ENCODE measurements at places on chromosomes 12 and 14.

DNA sequence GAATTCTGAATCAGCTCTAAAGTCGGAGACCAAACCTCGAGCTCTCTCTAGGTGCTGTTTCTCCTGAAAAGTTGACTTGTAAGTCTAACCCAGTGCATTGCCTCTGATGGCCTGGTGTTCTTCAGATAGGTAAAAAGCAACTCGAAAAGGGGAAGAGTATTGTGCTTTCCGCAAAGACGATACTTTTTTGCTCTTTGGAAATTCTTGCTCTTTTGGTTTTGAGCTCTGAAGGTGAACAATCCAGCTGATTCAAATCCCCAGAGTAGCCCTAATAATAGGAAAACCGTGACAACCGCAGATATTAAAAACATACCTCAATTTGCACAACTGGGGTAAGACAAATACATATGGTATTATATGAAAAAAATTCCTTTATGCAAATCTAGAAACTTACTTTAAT lies 447.4 kb downstream of the RAD51B start:
- DNase-seq = no peak

DNA sequence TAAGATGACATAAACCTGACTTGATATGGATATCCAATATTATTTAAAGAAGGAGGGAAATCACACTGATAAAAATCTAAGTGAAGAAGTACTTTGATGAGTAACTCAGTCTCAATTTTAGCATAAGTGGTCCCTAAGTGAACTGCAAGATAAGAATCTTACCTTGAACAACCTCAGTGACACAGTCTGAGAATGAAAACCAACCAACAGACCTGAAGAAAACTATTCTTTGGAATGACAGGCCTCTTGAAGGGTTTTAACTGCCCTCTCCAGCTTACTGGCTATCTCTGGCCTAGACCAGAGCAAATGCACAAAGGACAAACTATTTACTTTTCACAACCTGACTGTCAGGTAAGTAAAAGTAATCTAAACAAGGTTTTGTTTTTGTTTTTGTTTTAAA lies 44.7 kb downstream of the CPM start:
- DNase-seq = no peak

DNA sequence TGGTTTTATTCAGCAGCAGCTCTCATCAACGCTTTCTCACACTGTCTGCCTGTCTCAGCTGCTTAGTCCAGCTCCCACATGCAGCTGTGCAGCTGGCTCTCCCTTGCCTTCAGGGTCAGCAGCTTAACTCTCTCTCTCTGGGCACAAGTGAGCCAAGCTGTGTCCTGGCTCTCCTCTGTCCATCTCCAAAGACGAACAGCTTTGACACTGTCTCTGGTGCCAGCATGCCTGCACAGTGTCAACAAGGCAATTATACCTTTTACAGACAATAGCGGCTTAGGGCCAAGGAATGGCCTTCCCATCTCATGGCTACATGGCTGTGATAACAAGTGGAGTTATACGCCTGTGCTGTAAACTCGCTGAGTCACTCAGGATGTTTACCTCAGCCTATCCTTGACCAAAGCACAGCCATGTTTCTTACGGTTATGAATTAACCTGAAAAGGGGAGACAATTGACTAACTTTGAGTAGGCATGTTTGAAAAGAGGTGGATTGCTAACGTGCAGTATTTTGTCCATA lies 38.4 kb upstream of the MANSC4 start:
- no peak for DNase-seq

GRCh38 chr14:89252887-89253532 lies 164.0 kb downstream of the FOXN3 start:
- no peak for DNase-seq

DNA sequence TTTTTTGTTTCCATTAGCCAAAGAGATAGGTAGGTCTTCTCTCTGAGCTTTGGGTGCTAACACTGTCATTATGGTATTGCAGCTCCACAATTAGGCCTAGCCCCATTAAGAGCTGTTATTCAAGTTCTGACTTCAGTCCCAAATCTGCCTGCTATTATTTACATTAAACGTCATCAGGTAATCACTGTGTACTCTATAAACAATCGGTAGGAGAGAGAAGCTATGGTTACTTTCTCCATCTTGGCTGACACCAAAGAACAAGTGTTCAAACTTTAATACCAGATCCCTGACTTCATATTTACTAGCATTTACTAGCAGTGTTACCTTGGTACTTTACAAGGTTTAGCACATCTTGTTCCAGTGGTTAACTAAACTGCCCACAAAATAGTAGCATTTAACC lies 305.1 kb upstream of the GARIN2 start:
- DNase-seq = no peak

GRCh38 chr12:113299619-113300237 lies 35.2 kb downstream of the SLC8B1 start:
- peak; percentile 65 for DNase-seq

GRCh38 chr14:54383835-54384234 lies 13.0 kb upstream of the CDKN3 start:
- DNase-seq = no peak

- no peak for DNase-seq
Measured at GRCh38 chr12:29725587-29726320, 58.0 kb downstream of the TMTC1 start.

DNA sequence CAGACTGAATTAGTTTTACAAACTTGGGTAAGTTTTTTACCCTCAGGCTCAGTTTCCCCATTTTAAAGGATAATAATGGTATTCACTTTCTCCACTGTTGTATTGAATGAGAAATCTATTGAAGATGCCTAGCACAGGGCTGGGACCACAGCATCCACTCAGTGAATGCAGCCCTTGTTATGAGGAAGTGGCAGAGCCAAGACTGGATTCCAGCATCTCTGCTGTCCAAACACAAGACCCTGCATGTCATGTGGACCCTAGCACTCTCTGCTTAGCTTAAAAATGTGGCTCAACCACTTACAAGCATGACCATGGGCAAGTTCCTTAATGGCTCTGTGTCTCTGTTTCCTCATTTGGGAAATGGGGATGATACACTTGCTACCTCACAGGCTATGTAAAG lies 24.1 kb upstream of the TRIM9 start:
- no peak for DNase-seq

GRCh38 chr12:26434299-26435068 lies 239.1 kb downstream of the SSPN start:
- DNase-seq = peak; percentile 15

DNA sequence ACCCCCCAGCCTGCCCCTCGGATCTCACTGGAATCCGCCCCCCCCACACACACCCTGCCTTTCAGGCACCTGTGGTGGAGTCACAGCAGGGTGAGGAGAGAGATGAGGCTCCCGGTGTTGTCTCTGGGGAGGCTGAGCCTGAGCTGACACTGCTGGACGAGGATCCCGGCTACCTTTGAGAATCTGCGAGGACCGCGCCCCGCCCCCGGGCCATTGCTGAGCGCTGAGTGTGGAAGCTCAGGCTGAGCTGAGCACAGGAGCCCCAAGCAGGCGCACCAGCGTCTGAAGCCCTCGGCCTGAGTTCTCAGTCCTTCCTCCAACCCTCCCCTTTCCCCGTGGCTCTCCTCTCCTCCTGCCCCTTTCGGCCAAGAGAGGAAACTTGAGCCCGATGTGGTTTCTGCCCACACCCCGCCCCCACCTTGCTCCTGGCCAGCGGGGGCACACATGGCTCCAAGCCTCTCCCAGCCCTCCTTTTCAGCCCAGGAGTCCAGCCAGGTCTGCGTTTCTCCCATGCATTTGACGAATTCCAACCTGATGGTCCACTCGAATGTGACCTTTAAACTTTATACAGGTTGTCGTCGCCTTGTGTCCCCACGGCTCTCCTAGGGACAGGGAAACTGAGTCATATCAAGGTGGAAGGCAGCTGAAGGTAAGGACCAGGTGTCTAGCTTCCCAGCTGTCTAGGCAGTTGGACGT lies at the start of gene NFE2:
TSS of gene NFE2 (minus strand) at position 284 of the 696 bp plus-strand sequence. CDS start 5,767 bp downstream, outside the sequence.
- peak; percentile 61 for DNase-seq

DNA sequence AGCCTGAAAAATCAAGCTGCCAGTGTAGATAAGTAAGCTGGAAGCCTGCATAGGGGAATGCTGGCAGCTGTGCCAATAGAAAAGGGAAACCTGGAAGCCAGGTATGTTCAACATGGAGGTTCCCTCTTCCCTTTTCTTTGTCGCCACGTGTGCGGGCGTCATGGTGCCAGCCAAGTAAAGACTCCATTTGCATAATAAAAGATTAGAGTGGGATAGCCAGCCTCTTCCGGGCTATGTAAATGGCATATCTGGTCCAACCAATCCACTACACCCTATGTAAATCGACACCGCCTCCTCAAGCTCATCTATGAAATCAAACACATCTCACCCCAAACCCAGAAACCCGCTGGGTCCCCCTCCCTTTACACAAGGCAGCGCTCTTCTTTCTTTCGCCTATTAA lies 5.6 kb upstream of the ADGRD1 start:
- DNase-seq = no peak

GRCh38 chr12:20154052-20154451 lies 214.3 kb upstream of the PDE3A start:
- no peak for DNase-seq

- DNase-seq = no peak
Measured at GRCh38 chr12:28026701-28027100, 54.2 kb upstream of the PTHLH start.

- DNase-seq = no peak
Measured at GRCh38 chr14:100769035-100769939, 42.6 kb downstream of the DLK1 start.

DNA sequence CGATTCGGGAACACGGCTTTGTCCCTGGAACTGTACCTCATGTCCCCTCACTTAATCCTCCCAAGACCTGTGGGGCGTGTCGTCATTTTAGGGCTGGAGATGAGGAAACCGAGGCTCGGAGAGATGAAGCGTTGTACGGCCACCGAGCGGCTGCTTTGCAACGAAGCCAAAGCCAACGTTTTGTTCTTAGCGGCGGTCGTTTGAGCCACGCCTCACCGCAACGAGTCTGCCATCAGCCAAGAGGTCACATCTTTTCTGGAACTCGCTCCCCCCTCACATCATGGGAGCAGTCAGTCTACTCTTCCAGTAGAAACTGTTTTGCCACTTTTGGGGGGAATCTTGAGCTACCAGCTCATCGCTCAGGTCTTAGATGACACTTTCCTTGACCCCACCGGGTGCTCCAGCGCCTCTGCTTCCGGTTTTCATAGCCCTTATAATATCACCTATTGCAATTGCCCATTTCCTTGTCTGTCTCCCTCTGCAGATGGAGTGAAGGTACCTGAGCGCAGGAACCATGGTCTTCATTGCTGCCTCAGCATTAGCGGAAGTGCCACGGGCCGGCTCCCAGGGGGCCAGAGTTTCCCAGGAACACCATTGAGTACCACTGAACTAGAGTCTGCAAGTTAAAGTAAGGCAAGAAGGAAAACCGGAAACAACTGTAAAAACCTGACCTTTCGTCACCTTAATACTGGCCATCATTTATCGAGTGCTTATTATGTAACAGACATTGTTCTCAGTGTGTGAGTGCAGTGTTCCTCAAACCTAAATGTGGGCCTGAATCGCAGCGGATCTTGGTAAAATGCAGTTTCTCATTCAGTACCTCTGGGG lies 19.6 kb downstream of the NINJ2 start:
- no peak for DNase-seq

DNA sequence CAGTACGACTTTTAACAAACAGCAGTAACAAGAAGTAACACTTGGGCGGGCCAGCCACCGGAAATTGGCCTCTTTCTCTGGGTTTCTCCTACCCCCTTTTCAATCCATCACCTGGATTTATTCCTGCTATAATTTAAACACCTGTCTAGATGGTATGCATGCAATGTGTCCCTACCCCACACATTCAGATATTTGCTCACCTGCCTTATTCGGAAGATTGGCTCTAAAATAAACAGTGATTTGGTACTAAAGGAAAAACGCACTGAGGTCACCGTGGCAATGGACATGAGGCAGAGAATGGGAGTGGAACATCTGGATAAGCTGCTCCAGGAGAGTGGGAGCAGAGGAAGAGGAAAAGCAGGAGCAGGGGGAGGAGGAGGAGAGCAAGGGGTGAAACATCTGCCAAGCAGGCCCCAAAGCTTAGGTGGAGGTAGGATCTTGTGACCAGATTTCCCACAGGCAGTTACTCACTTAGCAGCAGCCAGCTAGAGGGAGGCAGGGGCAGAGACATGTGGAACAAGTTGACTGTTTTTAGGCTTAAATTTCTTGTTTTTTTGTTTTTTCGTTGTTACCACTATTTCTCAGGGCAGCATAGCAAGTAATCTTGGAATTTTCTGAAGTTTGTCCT lies 150.9 kb downstream of the TTLL5 start:
- DNase-seq = no peak

GRCh38 chr12:128978067-128978466 lies 124.8 kb downstream of the GLT1D1 start:
- no peak for DNase-seq

- no peak for DNase-seq
Measured at GRCh38 chr12:123151457-123152454, 866 bp upstream of the PITPNM2 start.

GRCh38 chr14:104424406-104425072 lies 155.0 kb upstream of the C14orf180 start:
- no peak for DNase-seq

- DNase-seq = no peak
Measured at GRCh38 chr12:42790761-42791151, 201.2 kb upstream of the PRICKLE1 start.

GRCh38 chr12:24078318-24078765 lies 128.9 kb upstream of the SOX5 start:
- no peak for DNase-seq

DNA sequence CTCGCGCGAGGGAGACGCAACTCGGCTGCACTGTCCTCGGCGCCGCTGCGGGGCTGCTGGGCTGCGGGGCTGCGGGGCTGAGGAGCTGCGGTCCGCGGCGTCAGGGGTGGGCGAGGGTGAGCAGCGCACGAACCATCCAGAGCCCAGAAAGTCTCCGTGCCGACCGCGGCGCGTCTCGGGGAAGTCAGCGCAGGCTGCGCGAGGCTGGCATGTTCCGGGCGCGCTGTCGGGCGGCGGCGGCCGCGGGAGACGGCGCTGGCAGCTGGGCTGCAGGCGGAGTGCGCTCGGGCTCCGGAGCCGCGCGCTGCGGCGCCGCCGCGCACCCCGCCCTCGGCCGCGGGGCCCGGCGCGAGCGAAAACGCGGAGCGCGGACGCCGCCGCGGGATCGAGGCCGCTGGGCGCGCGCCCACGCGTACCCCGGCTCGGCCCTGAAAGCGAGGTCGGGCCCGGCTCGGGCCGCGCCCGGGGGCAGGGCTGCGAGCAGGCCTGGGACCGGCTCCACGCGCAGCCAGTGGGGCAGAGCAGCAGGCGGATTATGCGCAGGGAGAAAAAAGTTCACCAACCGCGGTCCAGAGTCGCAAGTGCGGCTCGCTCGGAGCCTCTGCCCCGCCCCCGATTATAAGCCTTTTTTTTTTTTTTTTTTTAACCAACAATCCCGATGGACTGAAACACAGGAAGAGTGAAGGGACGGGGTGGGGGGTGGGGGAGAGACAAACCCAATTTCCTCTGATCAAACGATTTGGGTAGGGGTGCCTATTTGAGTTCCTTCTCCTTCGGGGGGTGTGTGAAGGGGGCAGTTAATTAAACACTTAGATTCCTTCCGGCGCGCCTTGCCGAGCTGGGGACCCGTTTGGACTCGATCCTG lies at the start of gene PRICKLE1:
TSS of gene PRICKLE1 (minus strand) at position 282 of the 865 bp plus-strand sequence. CDS start 117,230 bp downstream, outside the sequence.
- DNase-seq = peak; percentile 38

- no peak for DNase-seq
Measured at GRCh38 chr12:90207799-90208198, 499.2 kb upstream of the ATP2B1 start.

All from HuH-7.5 (cell line).